HCT116 (cell line): ENCODE measurements at places on chromosomes 5 and 9. TPM values are rescaled to one million over a fixed set of nuclear protein-coding genes. Genes with fewer than 3 reads are reported as not detected.
A peak's percentile ranks its signal among the peaks of the same experiment; 100 is the strongest.

Gene SETD9
- 10.9 TPM for total RNA-seq

- peak; percentile 36 for DNase-seq
Measured at GRCh38 chr5:139181835-139182452, 16.2 kb downstream of the SIL1 start.

DNA sequence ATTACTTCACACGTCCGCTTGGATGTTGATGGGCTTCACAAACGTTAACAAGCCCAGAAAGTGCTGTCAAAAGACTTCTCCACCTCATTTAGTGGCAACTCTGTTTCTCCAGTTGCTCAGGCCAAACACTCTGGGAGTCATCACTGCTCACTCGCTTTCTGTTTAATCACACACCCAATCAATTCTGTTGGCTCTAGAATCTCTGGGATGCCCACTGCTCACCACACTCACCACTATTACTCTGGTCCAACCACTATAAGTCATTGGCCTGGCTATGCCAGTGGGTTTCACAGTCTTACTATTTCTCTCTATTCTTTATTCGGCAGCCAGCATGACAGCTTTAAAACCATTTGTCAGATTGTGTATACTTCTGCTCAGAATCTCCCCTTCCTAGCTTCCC, 163.5 kb downstream of the KDM4C start:
- DNase-seq = no peak

DNA sequence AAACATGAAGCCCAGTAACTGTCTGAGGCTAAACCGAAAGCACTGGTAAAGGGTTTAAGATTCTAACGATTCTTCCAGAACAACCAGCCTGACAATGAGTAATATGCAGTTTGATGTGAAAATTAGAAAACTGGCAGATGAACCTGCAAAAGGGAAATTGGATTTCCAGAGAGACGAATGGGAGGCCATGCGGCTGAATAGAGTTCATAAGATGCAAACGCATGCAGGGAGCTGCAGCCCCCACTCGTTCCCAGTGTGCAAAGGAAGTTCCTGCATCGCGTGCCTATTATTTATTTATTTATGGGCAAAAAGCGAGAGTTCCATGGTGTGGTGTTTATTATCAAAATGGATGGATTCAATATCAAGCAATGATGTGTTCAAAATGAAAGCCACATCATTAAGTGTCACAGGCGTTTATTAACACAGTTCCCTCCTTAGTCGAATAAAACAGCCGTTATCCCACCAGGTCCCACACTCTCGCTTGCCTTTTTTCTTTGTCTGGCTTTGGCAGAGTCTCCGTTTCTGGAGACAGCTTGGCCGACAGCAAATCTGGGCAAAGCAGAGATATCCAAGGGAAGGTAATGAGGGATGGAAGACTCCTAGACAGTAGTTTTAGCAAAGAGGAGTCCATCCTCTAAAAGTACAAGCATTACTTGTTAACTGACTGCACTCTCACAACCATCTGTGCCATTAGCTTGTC, 451.4 kb downstream of the KDM4C start:
- no peak for DNase-seq

DNA sequence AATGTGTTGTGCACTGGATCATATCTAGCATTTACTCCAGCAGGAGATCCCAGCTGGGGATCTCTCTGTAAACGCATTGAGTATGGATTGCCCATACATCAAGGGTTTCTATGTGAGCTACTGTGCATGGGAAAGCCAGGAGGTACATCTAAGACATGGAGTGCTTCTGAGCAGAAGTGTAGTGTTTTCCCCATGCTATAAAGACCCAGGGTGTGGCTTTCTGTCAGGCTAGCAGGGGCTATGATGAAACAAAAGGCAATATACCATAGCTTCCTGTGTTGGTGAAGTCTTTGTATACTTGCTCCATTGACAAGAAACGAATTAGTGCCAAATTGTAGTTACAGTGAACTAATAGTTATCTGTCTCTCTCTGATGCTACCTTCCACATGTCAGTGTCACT, 329.3 kb upstream of the TLE4 start:
- DNase-seq = no peak
